ENCODE measurements at places on chromosomes 13 and 19.
A peak's percentile ranks its signal among the peaks of the same experiment; 100 is the strongest.

GRCh38 chr13:37168151-37168550, 62.7 kb upstream of the CSNK1A1L start:
- peak; percentile 53 for DNase-seq

GRCh38 chr13:34458756-34459715, 483.0 kb upstream of the NBEA start:
- peak; percentile 7 for DNase-seq

- DNase-seq = peak; percentile 41
Observed at GRCh38 chr13:51785712-51786424, 18.1 kb downstream of the DHRS12 start.

- no peak for DNase-seq
Observed at GRCh38 chr13:110328573-110328972, 21.5 kb downstream of the COL4A2 start.

DNA sequence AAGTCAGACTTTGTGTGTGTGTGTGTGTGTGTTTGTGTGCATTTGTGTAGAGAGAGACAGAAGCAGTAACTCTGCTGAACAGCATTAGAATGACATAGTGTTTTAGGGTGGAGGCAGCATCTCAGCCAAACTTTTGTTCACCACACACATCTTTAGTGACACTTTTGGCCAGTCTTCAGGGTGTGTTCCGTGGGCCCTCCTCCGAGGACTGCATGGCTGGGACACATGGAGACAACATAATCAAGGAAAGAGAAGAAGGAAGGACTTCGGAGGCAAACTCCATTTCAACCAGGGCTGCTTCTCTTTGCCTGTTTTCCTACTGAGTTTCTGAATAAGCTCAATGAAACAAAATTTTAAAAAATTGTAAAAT, 205.1 kb downstream of the LHFPL6 start:
- DNase-seq = no peak

- DNase-seq = peak; percentile 82
Observed at GRCh38 chr19:46009530-46010510, 13.0 kb downstream of the PGLYRP1 start.

GRCh38 chr19:1472231-1473084, 6.6 kb downstream of the C19orf25 start:
- no peak for DNase-seq

DNA sequence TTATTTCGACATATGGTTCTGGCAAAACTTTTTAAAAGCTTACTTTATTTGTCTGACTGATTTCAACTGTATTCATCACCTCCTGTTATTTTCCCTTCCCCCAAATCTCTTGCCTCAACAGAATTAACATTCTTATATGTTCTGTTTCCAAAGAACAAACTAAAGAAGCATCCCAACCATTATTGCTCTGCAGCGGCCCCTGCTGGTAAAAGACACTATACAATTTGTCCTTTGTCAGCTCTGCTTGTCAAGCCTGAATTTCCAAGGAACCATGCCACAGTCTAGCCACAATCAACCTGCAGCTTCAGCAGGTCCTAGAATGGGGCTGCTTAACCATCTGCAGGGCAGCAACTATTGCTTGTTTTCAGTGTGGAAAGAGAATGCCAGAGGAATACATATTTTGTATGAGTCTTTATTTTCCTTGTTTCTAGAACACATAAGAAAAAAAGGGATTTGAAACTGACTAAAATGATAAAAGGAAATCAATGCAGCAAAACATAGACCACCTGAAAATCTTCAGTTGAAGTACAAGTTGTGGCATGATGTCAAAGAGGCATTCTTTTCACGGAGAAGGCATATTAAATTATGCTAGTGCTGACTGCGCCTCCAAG, 845.3 kb downstream of the DIAPH3 start:
- peak; percentile 77 for DNase-seq

- no peak for DNase-seq
Observed at GRCh38 chr19:43790587-43790986, 9.8 kb upstream of the KCNN4 start.

- DNase-seq = no peak
Observed at GRCh38 chr13:90675129-90675528, 672.4 kb upstream of the MIR17HG start.

Measured in choroid plexus epithelial cell (primary cell).